Activated B cell treated with CpG ODN at 0.5 μM for 24 hours (primary cell): ENCODE measurements at places on chromosomes 5 and 9.
A peak's percentile ranks its signal among the peaks of the same experiment; 100 is the strongest.

DNA sequence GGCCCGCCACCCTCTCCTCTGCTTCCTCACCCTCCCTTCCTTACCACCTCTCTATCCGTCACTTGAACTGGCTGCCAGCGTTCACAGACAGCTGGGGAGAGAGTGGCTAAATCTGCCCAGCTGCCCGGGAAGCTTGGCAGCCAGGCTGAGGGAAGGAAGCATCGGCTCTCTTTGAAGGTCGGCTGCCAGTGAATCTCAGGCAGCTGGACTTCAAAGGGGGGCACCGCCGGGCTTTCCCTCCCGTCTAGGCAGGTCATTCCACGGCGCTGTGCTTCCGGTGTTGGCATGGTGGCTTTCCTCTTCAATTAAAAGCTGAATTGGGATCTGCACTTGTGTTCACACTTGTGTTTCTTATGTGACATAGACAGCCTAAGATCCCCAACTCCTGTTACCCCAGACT, 174.0 kb downstream of the GDNF start:
- H3K27me3 ChIP-seq: no peaks in the 10 kb centered on the region
- no peak overlapping the region for H3K4me3 ChIP-seq
- peaks cover 3% of the 10 kb centered on the region for H3K36me3 ChIP-seq

GRCh38 chr5:17785774-17786173, 151.5 kb downstream of the TAF11L14 start:
- no peaks in the 10 kb centered on the region for H3K4me1 ChIP-seq
- no peak overlapping the region for H3K4me3 ChIP-seq
- no peak for DNase-seq
- H3K27me3 ChIP-seq: peaks cover 7% of the 10 kb centered on the region

DNA sequence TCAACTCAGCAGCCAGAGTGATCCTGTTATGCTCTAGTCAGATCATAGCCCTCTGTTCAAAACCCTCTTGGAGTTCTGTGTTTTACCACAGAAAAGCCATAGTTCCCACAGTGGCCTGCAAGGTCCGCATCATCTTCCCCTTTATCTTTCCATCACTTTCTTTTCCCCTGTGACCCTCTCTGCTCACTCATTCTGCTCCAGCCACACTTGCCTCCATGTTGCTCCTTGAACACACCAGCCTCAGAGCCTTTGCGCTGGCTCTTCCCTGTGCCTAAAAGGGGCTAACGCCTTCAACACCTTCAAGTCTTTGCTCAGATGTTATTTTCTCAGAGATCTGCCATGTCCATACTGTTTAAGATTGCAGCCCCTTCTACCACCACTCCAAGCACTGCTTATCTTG, 26.3 kb downstream of the CSF2 start:
- peaks cover 95% of the 10 kb centered on the region for H3K4me1 ChIP-seq
- peak overlapping the region; percentile 57 for H3K4me3 ChIP-seq
- H3K27ac ChIP-seq: peak overlapping the region; percentile 72
- H3K27me3 ChIP-seq: no peaks in the 10 kb centered on the region

DNA sequence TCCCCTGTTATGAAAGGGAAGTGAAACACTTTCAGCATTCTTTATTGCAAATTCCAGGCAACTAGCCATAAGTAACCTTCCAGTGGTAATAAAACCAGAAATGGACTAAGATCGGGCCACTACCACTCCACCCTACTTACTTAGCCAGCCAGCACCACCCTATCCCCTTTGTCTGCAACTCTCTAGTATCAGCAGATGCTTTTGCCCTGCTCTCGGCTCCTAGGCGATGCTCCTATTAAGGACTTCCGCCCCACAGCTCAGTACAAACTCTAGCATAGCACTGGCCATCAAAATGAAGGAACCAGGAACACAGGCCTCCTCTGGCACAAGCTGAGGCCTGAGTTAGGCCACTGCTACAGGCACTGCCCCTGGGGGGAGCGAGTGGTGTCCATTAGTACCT, 81.2 kb downstream of the GLDC start:
- H3K4me3 ChIP-seq: no peak overlapping the region
- DNase-seq: no peak
- no peaks in the 10 kb centered on the region for H3K4me1 ChIP-seq
- no peaks in the 10 kb centered on the region for H3K27me3 ChIP-seq

GRCh38 chr5:89313804-89314588, 431.0 kb upstream of the MEF2C start:
- peaks cover 48% of the 10 kb centered on the region for H3K4me1 ChIP-seq
- peak overlapping the region; percentile 66 for H3K4me3 ChIP-seq
- peak overlapping the region; percentile 96 for H3K27ac ChIP-seq
- no peak for DNase-seq

- H3K36me3 ChIP-seq: no peaks in the 10 kb centered on the region
- no peak overlapping the region for H3K4me3 ChIP-seq
- H3K4me1 ChIP-seq: no peaks in the 10 kb centered on the region
- no peak for DNase-seq
- peaks cover 6% of the 10 kb centered on the region for H3K27me3 ChIP-seq
- no peak overlapping the region for H3K27ac ChIP-seq
Observed at GRCh38 chr5:137203011-137203632, 296.0 kb downstream of the SPOCK1 start.

DNA sequence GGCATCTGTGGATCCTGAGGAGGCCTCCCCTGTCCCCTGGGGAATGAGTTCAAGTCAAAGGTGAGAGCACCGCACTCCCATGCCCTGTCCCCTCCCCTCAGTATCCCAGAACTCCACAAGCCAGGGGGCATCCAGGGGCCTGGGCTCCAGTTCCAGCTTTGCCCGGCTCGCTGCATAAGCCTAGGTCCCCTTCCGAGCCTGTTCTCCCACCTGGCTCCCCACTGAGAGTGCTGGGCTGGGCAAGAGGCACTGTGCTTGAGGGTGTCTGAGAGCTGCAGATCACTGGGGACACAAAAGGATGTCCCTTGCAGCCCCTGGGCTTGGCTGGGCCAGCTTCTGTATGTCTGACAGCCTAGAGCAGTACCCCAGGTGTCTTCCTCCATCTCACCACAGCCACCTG, 4.6 kb downstream of the DOK3 start:
- H3K36me3 ChIP-seq: peaks cover 41% of the 10 kb centered on the region
- no peak overlapping the region for H3K4me3 ChIP-seq
- no peaks in the 10 kb centered on the region for H3K27me3 ChIP-seq
- H3K27ac ChIP-seq: no peak overlapping the region
- H3K4me1 ChIP-seq: peaks cover 72% of the 10 kb centered on the region

DNA sequence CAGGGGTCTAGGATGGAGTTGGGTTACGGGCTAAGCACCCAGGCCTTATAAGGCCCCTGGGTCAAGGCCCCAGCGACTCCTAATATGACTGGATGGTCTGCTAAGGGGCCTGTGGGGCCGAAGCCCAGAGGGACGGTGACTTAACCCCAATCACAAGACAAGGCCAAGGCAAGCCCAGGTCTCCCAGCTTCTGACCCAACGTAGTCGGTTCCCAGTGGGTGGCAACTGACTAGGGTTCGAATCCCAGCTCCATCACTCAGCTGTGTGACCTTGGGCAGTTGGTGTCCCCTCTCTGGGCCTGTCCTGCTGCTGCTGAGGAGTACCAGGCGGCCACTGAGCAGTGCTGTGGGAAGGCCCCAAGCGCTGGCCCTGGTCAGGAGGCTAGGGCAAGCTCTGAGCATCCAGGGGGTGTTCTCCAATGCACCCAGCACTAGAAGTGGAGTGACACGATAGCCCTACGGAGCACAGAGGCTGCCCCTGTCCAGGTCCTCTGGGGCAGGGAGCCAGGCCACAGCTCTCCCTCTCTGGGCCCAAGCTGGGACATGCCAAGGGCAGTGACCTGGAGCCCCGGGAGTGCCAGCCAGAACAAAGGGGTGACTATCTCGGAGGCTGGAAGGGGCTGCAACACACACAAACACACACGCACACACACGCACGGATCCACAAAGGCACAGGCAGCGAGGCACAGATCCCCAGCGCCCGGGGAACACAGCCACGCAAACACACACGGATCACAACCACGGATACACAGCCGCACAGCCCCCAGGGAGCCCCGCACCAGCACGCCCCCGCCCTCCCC, 512 bp downstream of the AK1 start:
- peak overlapping the region; percentile 62 for H3K4me3 ChIP-seq
- peaks cover 25% of the 10 kb centered on the region for H3K4me1 ChIP-seq
- no peaks in the 10 kb centered on the region for H3K27me3 ChIP-seq
- no peaks in the 10 kb centered on the region for H3K36me3 ChIP-seq

- H3K4me3 ChIP-seq: no peak overlapping the region
- no peak for DNase-seq
- peaks cover 33% of the 10 kb centered on the region for H3K27me3 ChIP-seq
- no peak overlapping the region for H3K27ac ChIP-seq
- H3K36me3 ChIP-seq: no peaks in the 10 kb centered on the region
- H3K4me1 ChIP-seq: peaks cover 22% of the 10 kb centered on the region
Observed at GRCh38 chr9:129333617-129334104, 155.6 kb upstream of the IER5L start.

- peak within 1 kb of the TSS; percentile 85 for H3K4me3 ChIP-seq
- peaks cover 25% of the 10 kb centered on the region for H3K4me1 ChIP-seq
- H3K27ac ChIP-seq: no peak within 1 kb of the TSS
- H3K27me3 ChIP-seq: peaks cover 47% of the 10 kb centered on the region
Observed at GRCh38 chr9:78031444-78031892, at the start of gene GNAQ. GNAQ (minus strand) TSS chr9:78031811; CDS start chr9:78031235, 576 bp downstream.

DNA sequence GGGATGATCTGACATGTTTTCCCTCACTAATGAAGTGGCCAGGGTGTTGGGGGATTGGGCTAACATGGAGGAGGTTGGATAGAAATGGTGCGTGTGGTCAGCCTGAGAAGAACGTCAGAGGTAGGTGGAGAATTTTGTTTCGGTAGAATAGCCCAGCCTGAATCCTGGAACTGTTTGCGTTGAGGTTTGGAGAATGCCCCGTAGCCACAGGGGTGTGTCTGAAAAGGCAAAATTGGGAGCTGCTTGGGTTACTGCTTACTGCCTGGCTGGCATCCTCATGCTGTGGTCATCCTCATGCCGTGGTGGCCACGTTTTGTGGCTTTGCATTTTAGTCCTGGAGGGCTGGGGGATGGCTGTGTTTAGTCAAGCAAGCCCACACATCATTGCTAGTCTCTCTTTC, 236.9 kb downstream of the GOLPH3 start:
- H3K4me1 ChIP-seq: no peaks in the 10 kb centered on the region
- DNase-seq: no peak
- H3K4me3 ChIP-seq: no peak overlapping the region
- H3K27ac ChIP-seq: no peak overlapping the region
- no peaks in the 10 kb centered on the region for H3K27me3 ChIP-seq

DNA sequence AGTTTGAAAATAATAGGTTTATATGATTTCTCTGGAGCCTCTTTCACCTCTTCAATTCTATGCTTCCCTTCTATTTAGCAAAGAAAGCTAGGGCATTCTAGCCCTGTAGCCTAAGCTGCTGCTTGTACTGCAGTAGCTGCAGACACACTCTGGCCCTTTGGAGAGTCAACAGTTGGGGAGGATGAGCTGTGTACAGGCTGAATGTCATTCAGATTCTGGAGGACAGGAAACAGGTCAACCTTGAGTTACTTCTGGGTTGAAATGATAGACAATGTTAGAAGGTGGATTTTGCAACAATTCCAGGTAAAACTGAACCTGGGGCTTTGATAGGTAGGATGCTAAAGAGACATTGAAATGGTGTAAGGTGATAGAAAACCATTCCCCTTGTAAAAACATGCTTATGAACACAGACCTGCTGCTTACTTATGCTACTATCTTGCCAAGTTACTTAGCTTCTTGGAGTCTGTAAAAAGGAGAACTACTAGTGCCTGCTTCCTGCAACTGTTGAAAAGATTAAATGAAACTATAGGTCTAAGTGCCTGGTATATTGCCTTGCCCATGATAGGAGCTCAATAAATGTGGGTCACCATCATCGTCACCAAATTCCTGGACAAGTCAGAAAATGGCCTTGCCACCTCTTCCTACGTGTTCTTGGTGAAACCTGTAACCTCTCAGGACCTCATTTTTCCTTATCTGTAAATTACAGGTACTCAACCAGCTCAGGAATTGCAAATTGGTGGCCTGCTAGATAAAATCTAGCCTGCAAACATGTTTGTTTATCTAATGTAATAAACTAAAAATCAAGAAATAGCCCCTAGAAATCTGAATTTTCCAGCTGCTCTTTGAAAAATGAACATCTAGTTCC, 83.7 kb downstream of the GALNT10 start:
- peaks cover 42% of the 10 kb centered on the region for H3K4me1 ChIP-seq
- no peak for DNase-seq
- no peak overlapping the region for H3K4me3 ChIP-seq
- no peaks in the 10 kb centered on the region for H3K27me3 ChIP-seq

GRCh38 chr5:90142541-90142940, 267.0 kb downstream of the CETN3 start:
- H3K4me3 ChIP-seq: no peak overlapping the region
- H3K36me3 ChIP-seq: no peaks in the 10 kb centered on the region
- H3K27ac ChIP-seq: no peak overlapping the region
- DNase-seq: no peak

DNA sequence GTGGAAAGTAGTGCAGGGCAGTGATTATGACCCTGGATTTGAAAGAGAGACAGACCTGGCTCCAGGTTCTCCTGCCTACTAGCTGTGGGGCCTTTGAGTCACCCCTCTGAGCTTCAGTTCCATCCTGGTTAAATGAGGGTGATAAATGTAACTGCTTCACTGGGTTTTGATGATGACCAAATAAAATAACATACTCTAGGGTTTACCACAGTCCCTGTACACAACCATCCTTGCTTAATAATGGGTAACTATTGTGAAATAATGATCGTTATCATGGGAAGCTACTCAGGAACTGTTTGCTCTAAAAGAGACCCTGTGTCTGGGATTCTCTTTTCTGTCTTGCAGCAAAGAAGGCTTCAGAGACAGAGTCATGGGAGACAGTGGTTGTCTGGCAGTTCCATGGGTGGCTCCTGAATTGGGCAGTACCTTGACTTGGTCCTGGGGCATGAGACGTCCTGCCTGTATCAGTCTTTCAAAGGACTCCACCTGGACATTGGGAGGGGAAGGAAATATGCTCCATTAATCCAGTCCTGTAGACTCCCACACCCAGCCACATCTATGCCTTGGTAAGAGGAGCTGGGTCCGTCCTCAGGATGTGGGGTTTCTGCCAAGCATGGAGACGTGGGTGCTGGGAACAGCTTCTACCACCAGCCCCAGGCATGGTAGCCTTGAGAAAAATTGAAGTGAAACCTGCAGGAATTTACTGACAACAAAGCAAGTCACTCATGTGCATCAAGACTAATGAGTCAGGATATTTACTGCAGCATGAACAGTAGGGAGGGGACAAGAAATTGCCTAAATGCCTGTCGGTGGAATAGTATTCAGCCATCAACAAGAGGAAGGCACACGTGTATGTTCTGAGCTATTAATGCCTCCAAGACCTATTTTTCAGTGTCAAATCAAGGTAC, 23.4 kb downstream of the AKNA start:
- H3K27me3 ChIP-seq: no peaks in the 10 kb centered on the region
- peak overlapping the region; percentile 88 for H3K27ac ChIP-seq
- H3K36me3 ChIP-seq: peaks cover 94% of the 10 kb centered on the region
- peaks cover 82% of the 10 kb centered on the region for H3K4me1 ChIP-seq
- no peak for DNase-seq

- no peak overlapping the region for H3K27ac ChIP-seq
- peaks cover 6% of the 10 kb centered on the region for H3K36me3 ChIP-seq
- peaks cover 14% of the 10 kb centered on the region for H3K27me3 ChIP-seq
- DNase-seq: no peak
- H3K4me3 ChIP-seq: no peak overlapping the region
Observed at GRCh38 chr5:158033076-158033475, 174.1 kb upstream of the CLINT1 start.
